Daoy (cell line): ENCODE measurements at places on chromosomes 1 and 21. TPM values are rescaled to one million over a fixed set of nuclear protein-coding genes. Genes with fewer than 3 reads are reported as not detected.

The HSD3B2 gene
- not detected in 2 replicates for total RNA-seq

The CHODL gene
- 0.29 TPM in 1 of 2 replicates, not detected in the other for total RNA-seq

The NHLH1 gene
- not detected in 2 replicates for total RNA-seq

The SGIP1 gene
- not detected in 2 replicates for total RNA-seq

The DMRTA2 gene
- 24.9 and 29.2 TPM in 2 replicates for total RNA-seq

The GNG5 gene
- total RNA-seq, result 81.4 and 84.1 TPM in 2 replicates

The CDC20 gene
- 331 and 356 TPM in 2 replicates for total RNA-seq

The TMEM125 gene
- total RNA-seq, result not detected in 2 replicates

The OR1C1 gene
- total RNA-seq, result not detected in 2 replicates

The FAM72C gene
- 0.48 and 3.4 TPM in 2 replicates for total RNA-seq

The TAF5L gene
- total RNA-seq, result 13.2 and 18.7 TPM in 2 replicates

The FAM89A gene
- total RNA-seq, result 6.9 and 10.6 TPM in 2 replicates

The TCHHL1 gene
- not detected in 2 replicates for total RNA-seq

The KCNE1 gene
- 0.06 TPM in 1 of 2 replicates, not detected in the other for total RNA-seq

The FMN2 gene
- total RNA-seq, result 1.1 and 1.4 TPM in 2 replicates

The TRIM17 gene
- total RNA-seq, result not detected in 2 replicates

The LCE2A gene
- total RNA-seq, result not detected in 2 replicates

The PSMG1 gene
- total RNA-seq, result 146 and 150 TPM in 2 replicates

The ICOSLG gene
- total RNA-seq, result 0.21 and 0.57 TPM in 2 replicates

The AVPR1B gene
- not detected in 2 replicates for total RNA-seq

The U2AF1 gene
- 43.1 and 50.0 TPM in 2 replicates for total RNA-seq

The PTP4A2 gene
- total RNA-seq, result 388 and 393 TPM in 2 replicates

The LCE1B gene
- total RNA-seq, result not detected in 2 replicates

The DNASE2B gene
- not detected in 2 replicates for total RNA-seq

The ATF3 gene
- 17.8 and 37.4 TPM in 2 replicates for total RNA-seq

The HAO2 gene
- total RNA-seq, result not detected in 2 replicates

The TTC39A gene
- total RNA-seq, result 0.06 and 0.95 TPM in 2 replicates

The DAB1 gene
- not detected in 2 replicates for total RNA-seq

The SYTL1 gene
- total RNA-seq, result 1.2 and 2.1 TPM in 2 replicates

The PDC gene
- total RNA-seq, result not detected in 2 replicates

The SERTAD4 gene
- 4.4 and 5.1 TPM in 2 replicates for total RNA-seq

The KIAA1614 gene
- total RNA-seq, result 0.48 and 0.57 TPM in 2 replicates

The MNDA gene
- not detected in 2 replicates for total RNA-seq

The CELA3A gene
- not detected in 2 replicates for total RNA-seq

The SZRD1 gene
- 61.0 and 77.7 TPM in 2 replicates for total RNA-seq

The RBP7 gene
- total RNA-seq, result not detected in 2 replicates

The CLCA4 gene
- not detected in 2 replicates for total RNA-seq

The ACOT11 gene
- 1.3 and 1.4 TPM in 2 replicates for total RNA-seq

The RNF19B gene
- total RNA-seq, result 18.8 and 20.4 TPM in 2 replicates

The PDIK1L gene
- total RNA-seq, result 9.4 and 12.2 TPM in 2 replicates

The PGLYRP3 gene
- not detected in 2 replicates for total RNA-seq
